ENCODE measurements at places on chromosomes 13 and 19.

GRCh38 chr19:36047835-36048234 is 6.2 kb downstream of the THAP8 start:
- no peak for DNase-seq

GRCh38 chr19:29326351-29326750 is 113.4 kb upstream of the UQCRFS1 start:
- DNase-seq = peak; percentile 9

- no peak for DNase-seq
Observed at GRCh38 chr13:94706843-94707399, 5.4 kb downstream of the SOX21 start.

GRCh38 chr13:112247471-112248405 is 128.4 kb upstream of the SPACA7 start:
- no peak for DNase-seq

DNA sequence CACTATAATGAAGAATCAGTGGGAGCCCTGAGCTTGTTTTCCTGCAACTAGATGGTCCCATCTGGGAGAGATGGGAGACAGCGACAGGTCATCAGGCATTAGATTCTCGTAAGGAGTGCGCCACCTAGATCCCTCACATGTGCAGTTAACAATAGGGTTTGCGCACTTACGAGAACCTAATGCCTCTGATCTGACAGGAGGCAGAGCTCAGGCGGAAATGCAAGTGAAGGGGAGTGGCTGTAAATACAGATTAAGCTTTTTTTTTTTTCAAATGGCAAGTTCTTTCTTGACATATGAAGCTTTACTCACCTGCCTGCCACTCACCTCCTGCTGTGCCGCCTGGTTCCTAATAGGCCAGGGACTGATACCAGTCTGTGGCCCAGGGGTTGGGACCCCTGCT is 14.4 kb downstream of the CDC16 start:
- DNase-seq = no peak

DNA sequence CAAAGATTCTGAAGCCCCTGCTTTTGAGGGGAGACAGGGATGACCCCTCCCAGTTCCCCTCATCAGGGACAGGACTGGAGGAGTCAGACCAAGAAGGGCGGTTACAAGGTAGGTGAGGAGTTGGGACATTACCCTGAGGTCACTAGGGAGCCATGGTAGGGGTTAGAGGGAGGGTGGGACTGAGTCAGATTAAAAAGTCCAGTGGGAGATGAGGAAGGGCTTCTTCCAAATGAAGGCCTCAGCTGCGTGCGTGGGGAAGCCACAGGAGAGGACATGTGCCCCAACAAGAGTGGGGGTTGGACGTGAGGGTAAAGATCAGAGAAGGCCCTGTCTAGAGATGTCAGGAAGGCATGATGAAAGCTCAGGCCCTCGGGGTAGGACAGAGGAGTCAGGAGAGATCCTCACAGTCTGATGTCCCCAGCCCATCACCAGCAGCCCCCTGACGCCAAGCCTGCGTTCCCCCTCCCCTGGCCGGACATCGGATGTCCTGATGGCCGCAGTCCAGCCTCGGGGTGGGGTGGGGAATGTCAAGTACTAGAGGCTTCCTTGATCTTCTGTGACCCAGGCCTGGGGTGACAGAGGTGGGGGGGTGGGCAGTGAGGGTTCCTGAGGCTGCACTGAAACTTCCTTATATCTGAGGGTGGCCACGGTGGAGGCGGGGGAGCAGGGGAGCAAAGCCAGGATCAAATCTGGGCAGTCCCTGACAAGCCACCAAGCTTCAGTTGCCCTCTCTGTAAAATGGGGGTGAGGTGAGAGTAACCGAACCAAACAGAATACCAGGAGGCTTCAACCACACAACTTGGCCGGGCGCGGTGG is 6.5 kb upstream of the MFSD12 start:
- no peak for DNase-seq

DNA sequence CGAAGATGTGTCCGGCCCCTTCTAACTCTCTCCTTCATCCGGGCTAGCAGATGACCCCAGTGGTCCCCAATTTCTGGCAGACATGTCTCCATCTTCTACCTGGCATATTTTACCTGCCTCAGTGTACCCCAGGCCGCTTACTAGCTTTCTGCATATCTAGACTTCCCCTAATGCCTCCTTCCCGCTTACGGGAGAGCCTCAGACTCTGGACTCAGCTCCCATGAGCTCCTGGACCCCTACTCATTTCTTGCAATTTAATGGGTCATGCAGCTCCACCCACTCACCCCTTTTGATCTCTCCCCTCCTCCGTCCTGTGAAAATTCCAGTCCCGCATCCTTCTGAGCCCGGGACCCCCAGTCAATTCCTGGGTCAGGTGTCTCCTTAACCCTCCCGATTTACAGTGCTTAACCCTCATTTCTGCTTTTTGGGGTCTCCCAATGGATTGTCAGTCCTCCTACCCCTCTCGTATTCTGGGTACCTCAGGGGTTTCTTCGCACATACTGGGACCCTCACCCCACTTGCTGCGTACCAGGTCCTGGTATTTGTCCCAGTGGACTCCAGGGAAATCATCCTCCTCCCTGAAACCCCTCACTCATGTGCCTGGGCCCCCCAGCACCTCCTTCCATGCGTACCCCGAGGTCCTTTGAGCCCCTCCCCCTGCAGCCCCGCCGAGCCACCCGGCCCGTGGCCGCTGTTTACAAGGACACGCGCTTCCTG is 500 bp upstream of the JUNB start:
- peak; percentile 37 for DNase-seq

- DNase-seq = no peak
Observed at GRCh38 chr13:40983725-40984667, 35.1 kb downstream of the ELF1 start.

GRCh38 chr19:12834976-12835757 is 788 bp upstream of the RTBDN start:
- peak; percentile 49 for DNase-seq

DNA sequence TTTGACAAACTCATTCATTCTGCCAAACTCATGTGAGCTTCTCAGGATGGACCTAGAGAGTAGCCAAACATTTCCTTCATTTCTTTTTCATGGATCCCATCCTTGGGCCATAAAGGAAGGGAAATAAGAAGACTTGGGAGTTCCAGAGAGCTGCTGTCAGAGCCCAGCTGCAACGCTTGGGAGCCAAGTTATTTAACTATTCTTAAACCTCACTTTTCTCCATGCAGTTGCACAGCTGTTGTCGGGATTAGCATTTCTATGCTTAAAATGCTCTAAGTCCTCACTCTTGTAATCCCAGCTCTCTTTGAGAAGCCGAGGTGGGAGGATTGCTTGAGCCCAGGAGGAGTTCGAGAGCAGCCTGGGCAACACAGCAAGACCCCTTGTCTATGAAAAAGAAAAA is 11.7 kb upstream of the CASP14 start:
- no peak for DNase-seq

Data from stimulated activated naive CD8-positive, alpha-beta T cell treated with anti-CD3 and anti-CD28 coated beads, Interleukin-15, Interleukin-2, amounts not matched to agents 100 U/mL and 50 U/mL, for 24 hours (primary cell).